ENCODE measurements at places on chromosomes 11 and 22. TPM values are rescaled to one million over a fixed set of nuclear protein-coding genes. Genes with fewer than 3 reads are reported as not detected.

- no peak for DNase-seq
Measured at GRCh38 chr22:36301851-36302250, 48.9 kb downstream of the APOL1 start.

DNA sequence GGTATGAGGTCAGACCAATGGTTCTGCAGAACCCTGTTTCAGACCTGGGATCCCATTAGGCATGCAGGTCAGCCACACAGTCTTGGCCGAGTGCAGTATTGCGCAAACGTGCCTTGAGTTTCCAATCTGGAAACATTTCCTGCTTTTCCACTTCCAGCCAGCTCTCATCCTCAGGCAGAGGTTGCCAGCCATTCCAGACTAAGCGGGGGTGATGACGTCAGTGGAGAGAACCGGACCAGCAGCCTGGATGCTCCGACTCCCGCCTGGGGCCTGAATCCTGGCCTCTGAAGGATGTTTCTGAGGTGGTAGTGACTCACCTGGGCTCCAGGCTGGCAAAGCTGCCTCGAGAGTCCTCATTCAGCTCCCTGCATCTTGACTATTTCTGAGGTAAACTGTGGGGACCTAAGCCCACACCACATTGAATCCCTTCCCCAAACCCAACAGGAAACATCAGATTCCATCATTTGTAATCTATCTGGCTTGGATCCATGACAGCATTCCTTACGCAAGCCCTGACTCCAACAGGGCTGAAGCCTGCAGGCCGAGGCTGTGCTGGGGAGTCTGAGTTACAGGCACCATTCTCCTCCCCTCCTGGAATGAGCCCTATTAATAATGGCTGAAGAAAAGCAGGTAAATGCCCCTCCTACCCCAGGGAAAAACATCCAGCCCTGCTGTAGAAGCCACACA is 83.0 kb downstream of the ABTB2 start:
- peak; percentile 80 for DNase-seq

DNA sequence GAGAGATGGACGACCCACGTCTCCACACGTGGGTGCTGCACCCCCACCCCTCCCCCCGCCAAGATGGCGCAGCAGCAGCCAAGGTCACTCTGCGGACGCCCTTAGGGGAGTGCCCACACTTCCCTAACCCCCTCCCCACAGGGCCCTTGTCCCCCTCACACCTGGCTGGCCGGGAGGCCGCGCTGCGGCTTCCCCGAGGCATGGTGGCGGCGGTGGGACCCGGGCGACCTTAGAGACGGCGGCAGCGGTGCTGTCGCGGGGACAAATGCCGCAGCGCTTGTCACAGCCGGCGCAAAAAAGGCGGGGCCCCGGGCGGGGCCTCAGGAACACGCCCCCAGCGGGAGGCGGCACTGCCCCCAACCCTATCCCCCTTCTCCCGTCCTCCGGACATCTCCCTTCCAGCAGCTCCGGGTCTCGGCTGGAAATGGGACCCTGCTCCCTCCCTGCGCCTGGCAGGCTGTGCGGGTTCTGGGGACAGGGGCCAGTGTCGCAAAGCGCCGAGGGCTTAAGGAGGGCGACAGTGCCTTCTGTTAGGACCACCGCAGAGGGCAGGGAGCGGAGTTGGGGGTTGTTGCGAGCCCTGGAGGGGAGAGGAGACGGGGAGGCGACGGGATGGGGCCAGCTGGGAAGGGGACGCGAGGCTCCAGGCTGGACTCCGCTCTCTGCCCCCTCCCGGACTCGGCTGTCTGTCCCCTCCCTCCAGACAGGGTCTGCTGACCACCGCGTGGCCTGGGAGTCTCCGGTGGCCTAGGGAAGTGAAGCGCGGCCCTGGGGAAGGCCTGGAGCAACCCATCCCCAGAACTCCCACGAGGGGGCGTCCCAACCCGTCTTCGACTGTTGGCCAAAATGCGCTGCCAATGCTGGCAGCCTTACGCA is at the start of gene CHCHD10:
TSS of gene CHCHD10 (minus strand) at position 300 of the 876 bp plus-strand sequence. CDS start at position 202, 98 bp downstream.
- peak; percentile 91 for DNase-seq

DNA sequence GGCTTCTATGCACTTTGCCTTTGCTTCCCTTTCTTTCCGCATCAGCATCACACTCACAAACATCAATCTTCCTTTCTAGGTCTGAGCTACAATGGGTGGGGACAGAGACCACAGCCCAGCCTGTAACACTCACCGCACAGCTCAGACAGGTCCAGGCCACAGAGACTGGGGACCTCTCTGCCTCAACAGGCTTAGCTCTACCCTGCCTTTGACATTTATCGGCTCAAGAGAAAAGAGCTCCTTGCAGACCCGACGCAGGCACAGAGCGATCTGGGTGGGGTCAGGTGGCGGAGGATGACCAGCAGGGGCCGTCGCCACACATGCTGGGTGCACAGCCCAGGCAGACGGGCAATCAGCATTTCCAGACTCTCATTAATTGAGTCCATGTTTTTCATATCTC is 837.3 kb downstream of the TBC1D22A start:
- no peak for DNase-seq

Gene SCUBE2
- 0.65 TPM for total RNA-seq
